ENCODE measurements at places on chromosomes 6 and 20.

DNA sequence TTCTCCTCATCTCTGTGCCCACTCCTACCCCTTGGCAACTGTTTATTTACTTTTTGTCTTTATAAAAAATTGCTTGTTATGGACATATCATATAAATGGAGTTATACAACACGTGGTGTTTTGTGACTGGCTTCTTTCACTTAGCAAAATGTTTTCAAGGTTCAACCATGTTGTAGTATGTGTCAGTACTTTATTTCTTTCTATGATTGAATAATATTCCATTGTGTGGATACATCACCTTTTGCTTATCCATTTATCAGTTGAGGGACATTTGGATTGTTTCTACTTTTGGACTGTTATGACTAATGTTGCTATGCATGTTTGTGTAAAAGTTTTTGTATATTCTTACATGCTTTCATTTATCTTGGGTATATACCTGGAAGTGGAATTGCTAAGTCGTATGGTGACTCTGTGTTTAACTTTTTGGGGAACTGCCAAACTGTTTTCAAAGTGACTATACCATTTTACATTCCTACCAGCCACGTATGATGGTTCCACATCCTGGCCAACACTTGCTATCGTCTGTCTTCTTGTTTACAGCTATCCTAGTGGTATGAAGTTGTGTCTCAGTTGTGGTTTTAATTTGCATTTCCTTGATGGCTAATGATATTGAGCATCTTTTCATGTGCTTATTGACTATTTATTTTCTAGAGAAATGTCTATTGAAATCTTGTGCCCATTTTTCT lies 84.4 kb downstream of the SLX4IP start:
- DNase-seq, result no peak

DNA sequence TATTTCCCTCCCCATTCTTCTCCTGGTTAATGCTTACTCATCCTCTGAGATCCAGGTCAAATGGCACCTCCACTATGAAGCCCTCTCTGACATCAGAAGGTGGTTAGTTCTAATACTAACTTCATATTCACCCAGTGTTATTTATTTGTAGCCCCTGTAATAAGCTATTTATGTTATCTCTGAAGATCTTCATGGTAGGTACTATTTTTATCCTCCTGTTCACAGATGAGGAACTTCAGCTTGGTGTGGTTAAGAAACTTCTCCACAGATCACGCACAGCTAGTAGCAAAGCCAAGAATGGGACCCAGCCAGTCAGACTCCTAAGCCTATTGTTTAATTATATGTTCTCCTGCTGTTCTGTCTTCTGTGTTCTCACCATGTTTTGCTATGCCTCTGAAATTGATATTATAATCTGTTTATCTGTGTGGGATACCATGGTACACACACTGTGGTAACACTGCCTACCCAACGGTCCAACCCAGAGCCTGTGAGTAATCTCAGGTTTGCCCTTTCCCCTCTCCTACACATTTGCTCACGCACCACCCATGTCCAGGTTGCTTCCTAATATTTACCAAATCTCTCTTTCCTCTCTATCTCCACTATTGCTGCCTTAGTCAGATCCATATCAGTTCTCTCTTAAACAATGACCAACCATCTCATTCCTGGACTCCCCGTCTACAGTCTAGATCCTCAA lies 98.4 kb downstream of the IPCEF1 start:
- DNase-seq, result no peak

- no peak for DNase-seq
Measured at GRCh38 chr6:70956451-70957283, at the start of gene B3GAT2. B3GAT2 (minus strand) TSS chr6:70957060; CDS start chr6:70956429, 631 bp downstream.

GRCh38 chr6:70312165-70312745 lies 9.4 kb upstream of the COL9A1 start:
- no peak for DNase-seq

GRCh38 chr6:6696867-6697531 lies 108.5 kb downstream of the LY86 start:
- no peak for DNase-seq

DNA sequence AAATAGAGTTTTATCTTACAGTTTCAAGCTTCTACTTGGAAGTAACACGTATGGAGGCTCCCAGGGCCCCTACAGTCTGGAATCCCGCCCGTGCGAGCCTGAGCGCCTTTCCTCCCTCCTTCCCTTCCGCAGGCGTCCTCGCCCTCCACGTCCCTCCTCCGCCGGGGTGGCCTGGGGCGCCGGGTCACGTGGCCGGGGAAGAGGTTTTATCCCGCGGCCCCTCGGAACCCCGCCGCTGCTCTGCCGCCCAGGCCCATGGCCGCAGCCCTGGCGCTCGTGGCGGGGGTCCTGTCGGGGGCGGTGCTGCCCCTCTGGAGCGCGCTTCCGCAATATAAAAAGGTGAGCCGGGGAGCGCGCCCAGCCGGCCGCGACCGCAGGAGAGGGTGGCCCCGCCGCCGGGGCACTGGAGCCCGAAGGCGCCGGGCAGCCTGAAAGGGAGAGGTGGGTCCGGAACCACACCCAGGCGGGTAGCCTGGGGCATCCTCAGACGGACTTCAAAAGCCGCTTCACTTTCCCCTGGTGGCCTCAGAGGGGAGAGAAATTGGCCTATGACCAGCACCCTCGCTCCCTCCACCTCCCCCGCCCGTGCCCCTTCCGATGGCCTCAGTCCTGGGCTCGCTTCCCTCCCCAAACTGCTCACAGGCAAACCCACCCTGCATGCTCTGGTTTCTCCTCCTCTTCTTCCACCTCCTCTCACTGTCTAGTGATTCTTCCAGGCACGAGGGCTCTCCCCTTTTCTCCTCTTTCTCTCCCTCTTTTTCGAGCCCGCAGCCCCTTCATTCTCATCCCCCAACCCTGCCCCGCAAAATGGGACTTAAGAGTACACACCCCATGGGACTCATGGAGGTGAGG lies at the start of gene CLPSL2:
CLPSL2 (plus strand) TSS at position 235 of the 852 bp plus-strand sequence; CDS start at position 256, 21 bp downstream.
- no peak for DNase-seq

- DNase-seq, result no peak
Measured at GRCh38 chr6:168265827-168266815, 53.5 kb downstream of the DACT2 start.

- DNase-seq, result no peak
Measured at GRCh38 chr6:118677193-118677592, 25.8 kb upstream of the CEP85L start.

- DNase-seq, result no peak
Measured at GRCh38 chr20:63835021-63835858, 4.2 kb upstream of the ZBTB46 start.

GRCh38 chr6:30317913-30318589 lies 8.7 kb upstream of the TRIM39 start:
- no peak for DNase-seq

- no peak for DNase-seq
Measured at GRCh38 chr6:7725849-7726415, at the start of gene BMP6. BMP6 (plus strand) TSS chr6:7726099; CDS start chr6:7726956, 857 bp downstream.

DNA sequence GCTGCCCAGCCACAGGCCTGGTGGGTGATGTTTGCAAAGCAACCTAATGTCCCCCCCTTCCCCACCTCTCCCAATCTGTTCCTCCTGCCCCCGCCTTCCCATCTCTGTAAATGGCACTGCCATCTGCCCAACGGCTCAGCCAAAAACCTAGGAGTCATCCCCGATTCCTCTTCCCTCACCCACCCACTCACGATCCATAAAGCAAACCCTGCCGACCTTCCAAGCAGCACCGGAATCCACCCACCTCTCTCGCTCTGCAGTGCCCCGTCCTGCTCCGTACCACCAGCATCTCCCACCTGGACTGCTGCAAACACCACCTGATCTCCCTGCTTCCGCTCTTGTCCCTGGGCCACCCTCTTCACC lies 37.6 kb downstream of the SULF2 start:
- no peak for DNase-seq

- DNase-seq, result no peak
Measured at GRCh38 chr20:63246490-63247288, 7.6 kb downstream of the NKAIN4 start.

Measured in activated CD8-positive, alpha-beta memory T cell treated with anti-CD3 and anti-CD28 coated beads for 1 hour (primary cell).